ENCODE measurements at places on chromosomes 5 and 9.

- no peak for DNase-seq
These were observed 10.1 kb downstream of the KIF2A start for GRCh38 chr5:62316176-62316502.

DNA sequence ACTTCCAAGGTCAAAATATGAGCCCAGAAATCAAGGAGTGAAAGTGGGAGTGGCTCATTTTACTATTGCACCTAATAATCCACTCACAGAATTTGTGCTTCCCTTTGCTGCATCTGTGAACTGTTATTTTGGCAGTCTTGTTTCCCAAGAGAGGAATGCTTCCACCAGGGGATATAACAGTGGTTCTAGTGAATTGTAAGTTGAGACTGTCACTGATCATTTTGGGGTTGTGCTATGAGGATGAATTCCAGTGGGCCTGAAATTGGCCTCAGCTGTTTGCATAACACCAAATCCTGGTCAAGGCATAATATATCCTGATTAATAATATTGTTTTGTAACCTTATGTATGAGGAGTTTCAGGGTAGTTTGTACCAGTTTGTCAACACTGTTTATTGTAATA, 14.4 kb downstream of the FAM200C start:
- no peak for DNase-seq

GRCh38 chr5:128097224-128097623, 13.7 kb downstream of the SLC12A2 start:
- no peak for DNase-seq

- no peak for DNase-seq
These were observed 1.5 kb upstream of the SLC6A3 start for GRCh38 chr5:1446602-1447343.

DNA sequence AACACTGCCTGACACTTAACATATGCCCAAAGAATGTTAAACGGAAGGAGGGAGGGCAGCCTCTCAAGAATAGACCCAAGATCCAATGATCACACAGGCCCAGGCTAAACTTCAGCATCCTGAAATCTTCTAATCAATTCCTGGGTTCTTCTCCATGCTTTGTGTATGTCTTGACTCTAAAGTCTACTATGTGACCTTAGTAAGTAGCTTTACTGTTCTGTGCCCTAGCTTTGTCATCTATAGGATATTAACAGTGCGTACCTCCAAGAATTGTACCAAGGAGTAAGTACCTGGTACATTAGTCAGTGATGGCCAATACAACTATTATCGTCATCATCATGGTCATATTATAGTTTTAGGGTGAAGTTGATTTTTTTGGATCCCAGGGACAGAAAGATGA, 96.6 kb downstream of the SGCD start:
- DNase-seq = no peak

DNA sequence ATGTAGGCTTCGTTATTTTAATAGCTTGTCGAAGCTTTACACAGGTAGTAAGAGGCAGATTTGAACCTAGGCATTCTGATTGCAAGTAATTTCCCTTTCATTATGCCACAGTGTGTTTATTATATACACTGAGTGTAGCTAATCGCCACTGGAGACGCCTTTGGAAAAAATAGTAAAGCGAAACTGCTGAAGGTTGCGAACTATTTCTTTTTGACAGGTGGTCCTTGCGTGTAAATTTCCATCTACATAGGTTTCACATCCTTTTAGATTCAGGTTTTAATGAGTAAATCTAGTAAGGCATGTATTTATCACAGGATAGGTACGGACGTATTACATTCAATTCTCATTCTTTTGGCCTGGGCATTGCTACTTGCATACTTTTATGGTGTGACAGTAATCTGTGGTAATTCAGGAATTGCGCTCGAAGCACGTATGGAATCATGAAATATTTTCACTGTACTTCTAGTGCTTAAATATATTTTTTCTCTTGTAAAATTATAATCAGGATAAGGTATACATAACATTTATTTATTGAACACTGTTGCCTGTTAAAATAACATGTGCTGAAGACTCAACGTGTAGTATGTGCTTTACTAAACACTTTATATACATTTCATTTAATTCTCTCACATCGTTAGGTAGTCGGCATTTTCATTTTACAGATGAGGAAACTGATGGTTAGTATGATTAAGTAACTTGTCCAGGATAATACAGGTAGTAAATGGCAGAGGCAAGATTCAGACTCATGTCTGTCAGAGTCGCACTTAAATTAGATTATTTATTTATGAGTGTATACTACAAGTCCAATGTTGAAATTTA, 1.8 kb downstream of the MARCHF6 start:
- no peak for DNase-seq

DNA sequence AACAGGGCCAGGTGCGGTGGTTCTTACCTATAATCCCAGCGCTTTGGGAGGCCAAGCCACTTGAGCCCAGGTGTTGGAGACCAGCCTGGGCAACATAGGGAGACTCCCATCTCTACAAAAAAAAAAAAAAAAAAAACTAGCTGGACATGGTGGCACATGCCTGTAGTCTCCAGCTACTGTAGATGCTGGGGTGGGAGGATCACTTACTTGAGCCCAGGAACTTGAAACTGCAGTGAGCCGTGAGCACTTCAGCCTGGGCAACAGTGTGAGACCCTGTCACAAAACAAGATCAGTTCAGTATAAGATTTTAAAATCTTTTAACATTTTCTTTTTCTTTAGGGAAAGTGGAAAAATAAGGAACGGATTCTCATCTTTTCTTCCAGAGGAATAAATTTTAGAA, 2.5 kb downstream of the BRIX1 start:
- DNase-seq = no peak

GRCh38 chr5:138077064-138077696, 6.7 kb upstream of the WNT8A start:
- DNase-seq = peak; percentile 32

- DNase-seq = no peak
These were observed 12.1 kb downstream of the LYRM7 start for GRCh38 chr5:131182839-131183238.

DNA sequence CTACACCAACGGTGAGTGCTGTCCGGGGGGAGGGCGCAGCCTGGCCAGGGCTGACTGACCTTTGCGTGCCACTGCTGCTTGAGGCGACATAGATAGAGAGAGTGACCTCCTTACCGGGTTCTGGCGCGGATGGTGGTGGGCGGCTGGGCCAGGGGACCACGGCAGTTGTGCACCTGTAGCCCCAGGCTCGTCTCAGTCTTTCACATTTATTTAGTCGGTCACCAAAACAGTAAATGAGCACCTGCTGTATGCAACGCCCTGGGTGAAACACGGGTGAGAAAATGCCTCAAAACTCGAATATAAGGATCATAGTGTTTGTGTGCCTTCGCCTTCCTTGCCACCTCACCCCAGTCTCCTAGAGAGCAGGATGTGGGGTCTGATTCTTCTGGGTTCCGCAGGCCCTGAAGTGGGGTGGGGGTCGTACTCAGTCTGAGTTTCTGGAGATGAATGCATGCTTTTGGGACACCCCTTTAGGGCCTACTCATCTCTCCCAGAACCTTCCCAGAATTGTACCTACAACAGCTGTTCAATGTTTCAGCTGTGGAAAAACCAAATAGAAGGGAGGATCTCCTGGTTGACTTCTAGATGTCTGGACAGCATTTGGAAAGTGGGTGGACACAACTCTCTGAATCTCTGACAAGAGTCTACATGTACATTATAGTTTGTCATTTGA, 714 bp downstream of the SEC24A start:
- no peak for DNase-seq

- peak; percentile 12 for DNase-seq
These were observed at the start of gene PTGR1 for GRCh38 chr9:111599092-111599954. TSS of gene PTGR1 (minus strand) at chr9:111599647. CDS start at chr9:111597422, 2,225 bp downstream.

- no peak for DNase-seq
These were observed 17.9 kb upstream of the APBA1 start for GRCh38 chr9:69689991-69690538.

DNA sequence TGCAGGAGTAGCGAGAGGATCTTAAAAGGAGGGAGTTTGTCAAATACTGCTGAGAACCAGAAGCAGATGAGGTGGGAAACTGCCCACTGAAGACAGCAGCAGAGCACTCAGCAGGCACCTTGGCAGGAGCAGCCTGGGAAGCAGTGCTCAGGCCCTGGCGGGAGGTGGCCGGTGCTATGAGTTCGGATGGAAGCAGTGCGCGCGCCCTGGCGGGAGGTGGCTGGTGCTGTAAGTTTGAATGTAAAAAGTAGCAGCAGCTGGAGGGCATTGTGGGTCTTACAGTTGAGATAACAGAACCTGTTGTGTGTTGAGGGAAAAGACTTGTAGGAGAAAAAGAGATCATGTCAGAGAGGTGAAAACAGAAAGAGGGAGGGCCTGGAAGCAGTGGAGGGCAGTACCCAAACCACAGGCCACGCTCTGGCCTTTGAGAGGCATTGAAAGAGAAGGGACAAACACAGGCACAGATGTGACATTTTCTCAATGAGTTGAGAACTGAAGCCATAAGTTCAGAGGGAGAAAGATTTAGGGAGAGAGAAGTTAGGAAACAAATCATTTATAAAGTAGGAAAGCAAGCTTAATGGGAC, 130.9 kb downstream of the ERCC6L2 start:
- DNase-seq = no peak

DNA sequence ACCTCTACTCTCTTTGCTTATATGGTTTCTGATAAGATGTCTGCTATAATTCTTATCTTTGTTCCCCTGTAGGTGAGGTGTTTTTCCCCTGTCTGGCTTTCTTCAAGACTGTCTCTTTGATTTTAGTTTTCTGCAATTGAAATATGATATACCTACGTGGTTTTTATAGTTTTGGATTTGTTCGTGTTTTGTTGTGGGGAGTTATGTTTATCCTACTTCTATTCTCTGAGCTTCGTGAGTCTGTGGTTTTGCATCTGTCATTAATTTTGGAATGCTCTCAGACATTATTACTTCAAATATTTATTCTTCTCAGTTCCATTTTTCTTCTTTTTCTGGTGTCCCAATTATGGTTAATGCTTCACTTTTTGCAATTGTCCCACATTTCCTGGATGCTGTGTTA, 521.3 kb downstream of the KCTD16 start:
- no peak for DNase-seq

DNA sequence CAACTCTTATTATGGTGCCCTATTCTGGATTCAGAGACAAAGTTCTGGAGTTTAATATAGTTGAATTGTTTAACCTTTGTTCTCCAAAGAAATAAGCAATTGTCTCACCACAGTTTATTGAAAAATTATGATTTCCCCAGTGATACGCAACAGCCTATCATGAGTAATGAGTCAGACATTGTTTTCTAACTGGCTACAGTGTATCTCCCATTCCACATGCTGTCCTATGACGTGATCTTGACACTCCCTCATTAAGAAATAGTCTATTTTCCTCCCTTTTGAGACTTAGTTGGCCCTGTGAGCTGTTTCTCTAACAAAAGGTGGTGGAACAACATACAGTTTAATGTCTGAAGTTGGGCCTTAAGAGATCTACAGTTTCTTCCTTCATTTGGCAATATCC, 1290.6 kb upstream of the CDH6 start:
- DNase-seq = no peak

GRCh38 chr9:129232839-129233591, 55.0 kb upstream of the IER5L start:
- no peak for DNase-seq

- no peak for DNase-seq
These were observed 80.9 kb upstream of the IRX2 start for GRCh38 chr5:2832394-2832793.

DNA sequence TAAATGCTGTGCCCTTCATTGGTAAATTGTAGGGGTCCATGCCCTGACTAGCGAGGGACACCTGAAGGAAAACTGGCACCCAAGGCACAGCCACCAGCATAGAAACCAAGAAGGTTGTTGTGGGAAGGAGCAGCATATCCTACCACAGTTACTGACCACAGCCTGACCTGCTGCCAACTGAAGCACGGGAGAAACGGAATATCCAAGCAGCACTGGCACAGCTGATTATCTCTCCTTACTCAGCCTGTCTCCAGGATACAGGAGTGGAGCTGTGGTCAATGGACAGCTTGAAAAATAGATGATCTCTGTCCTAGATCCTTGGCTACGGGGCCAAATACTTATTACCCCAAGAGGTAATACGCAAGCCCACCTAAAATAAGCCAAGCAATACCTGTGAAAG, 164.5 kb downstream of the ATPSCKMT start:
- no peak for DNase-seq

DNA sequence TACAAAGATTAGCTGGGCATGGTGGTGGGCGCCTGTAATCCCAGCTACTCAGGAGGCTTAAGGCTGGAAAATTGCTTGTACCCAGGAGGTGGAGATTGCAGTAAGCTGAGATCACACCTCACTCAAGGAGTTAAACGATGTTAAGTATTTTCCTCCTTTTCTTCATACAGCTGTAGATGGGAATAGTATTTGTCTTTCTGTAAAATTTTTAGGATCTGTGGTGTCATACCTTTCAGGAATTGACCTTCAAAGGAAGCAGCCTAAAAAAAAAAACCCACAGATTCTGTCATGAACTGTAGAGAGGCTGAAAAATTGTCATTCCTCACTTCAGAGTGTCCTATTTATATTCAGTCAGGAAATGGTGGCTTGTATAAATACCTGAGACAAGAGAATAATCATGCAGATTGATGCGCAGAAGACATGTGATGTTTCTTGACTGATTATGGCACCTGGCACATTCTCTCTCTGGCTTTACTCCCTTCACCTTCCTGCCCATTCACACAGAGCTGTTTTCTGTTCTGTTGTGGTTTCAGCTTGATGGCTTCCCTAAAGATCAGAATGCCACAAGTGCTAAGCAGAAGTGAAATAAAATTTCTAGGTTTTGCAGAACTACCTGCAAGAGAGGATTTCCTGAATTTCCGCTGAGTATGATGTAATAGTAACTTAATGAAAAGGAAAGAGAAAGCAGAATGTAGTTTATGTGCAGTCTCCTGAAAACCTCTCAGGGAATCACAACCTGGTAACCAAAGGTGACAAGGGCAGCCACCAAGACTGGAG, 3.8 kb downstream of the IFNA1 start:
- peak; percentile 72 for DNase-seq

GRCh38 chr9:75289332-75289731, 201.0 kb downstream of the OSTF1 start:
- no peak for DNase-seq

DNA sequence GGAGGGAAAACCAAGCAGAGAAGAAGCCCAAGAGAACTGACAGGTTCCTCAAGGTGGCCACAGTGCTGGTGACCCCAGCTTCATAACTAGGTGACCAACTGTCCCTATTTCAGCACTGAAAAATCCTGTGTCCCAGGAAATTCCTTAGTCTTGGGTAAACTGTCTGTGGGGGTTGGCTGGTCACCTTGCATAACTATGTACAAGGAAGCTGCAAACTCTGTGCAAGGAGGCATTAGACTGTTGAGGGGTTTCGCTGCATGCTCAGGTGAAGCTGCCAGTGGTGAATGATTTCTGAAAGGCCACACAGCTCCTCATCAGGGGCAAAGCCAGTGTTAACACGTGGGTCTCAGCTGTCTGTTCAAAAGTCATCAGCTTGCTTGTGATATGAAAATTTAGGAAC, 36.9 kb downstream of the PCSK5 start:
- no peak for DNase-seq

- DNase-seq = no peak
These were observed 42.8 kb downstream of the MAST4 start for GRCh38 chr5:66639037-66639436.

- no peak for DNase-seq
These were observed 69.1 kb downstream of the C9orf85 start for GRCh38 chr9:71980266-71981190.

- peak; percentile 48 for DNase-seq
These were observed 13.4 kb downstream of the PWWP2A start for GRCh38 chr5:160105686-160106360.

Data from CD14-positive monocyte (primary cell).